CD4-positive, alpha-beta T cell treated with Interferon gamma for 1 hour (primary cell): ENCODE measurements at places on chromosomes 2 and 18.

DNA sequence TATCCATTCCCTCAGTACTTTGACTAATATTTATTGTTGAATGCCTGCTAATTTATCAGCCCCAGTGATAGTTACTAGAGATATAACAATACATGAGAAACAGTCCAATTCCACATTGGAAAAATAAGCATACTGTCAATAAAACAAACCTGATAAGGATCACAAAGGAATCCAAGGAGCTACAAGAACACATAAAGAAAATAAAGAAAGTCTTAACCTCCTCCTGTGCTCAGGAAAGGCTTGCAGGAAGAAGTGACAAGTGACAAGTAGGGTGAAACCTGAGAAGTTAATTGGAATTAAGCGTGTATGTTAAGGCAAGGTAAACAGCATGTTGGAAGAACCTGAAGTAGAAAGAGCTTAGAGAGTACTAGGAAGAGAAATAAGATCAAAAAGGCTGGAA is 20.3 kb upstream of the ASNSD1 start:
- no peak for DNase-seq

DNA sequence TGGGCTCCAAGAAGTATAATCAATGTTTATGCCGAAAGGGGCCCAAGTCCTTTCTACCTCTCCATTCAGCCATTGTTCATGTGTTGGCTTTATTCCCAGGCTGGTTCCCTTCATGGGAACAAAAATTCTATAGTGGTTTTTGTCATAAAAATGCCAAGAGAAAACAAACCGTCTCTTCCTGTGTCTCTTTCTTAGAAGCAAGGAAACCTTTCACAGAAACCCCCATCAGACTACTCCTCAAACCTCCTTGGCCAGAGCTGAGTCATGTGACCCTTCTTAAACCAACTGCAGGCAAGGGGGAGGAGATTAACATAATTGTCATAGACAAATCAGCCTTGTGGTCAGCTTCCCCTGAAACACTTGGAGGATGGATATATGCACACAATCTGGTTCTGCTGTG is 75.1 kb upstream of the TANK start:
- DNase-seq, result no peak

DNA sequence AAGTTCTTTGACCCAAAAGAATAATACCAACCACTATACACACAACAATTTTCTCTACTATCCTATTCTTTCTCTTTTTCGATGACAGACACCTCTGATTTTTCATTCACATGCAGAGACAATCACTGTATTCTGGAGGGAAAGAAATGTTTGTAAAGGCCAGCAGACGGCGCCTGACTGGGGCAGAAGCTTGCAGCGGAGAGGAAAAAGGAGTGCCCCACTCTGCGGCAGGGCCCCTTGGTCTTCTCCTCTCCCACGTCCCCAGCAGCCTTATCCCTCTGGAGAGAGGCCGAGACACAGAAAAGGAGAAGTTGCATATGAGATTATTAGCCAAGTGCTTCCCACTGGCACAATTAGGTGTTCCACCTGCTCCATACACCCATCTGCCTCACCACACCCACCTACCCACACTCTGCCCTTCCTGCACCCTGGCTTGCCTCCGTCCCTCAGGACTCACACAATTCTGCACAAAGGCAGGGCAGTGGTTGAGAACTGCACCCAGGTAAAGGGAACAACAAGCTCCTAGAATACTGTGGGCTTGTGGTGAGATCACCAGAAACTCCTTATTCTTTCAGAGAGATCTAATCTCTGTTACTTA is 687.3 kb downstream of the NRXN1 start:
- no peak for DNase-seq

GRCh38 chr2:43460174-43460546 is 135.7 kb downstream of the THADA start:
- DNase-seq, result no peak

- no peak for DNase-seq
These were observed 1234.4 kb downstream of the SUCLG1 start for GRCh38 chr2:83224591-83225200.

DNA sequence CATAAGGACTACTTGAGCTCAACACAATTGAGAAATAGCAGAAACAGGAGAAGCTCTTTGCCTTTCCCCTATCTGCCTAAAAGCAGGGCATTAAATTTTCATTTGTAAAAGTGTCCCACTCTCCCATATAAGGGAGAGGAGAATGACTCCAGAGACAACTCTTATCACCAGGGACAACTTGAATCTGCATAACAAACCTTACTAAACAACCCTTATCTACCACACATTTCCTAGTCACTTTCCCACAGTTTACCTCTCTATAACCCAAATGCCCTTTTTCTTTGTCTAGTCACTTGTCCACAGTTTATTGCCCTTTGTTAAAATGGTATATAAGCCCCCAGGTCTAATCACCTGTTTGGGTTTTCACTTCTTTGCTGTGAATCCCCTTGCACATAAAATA is 37.5 kb upstream of the PPM1B start:
- no peak for DNase-seq

- DNase-seq, result no peak
These were observed 5.4 kb downstream of the SEMA4F start for GRCh38 chr2:74659462-74659861.

GRCh38 chr18:46002934-46003333 is 35.8 kb upstream of the EPG5 start:
- DNase-seq, result no peak
